ENCODE measurements at places on chromosomes 3 and 15. TPM values are rescaled to one million over a fixed set of nuclear protein-coding genes. Genes with fewer than 3 reads are reported as not detected.

- DNase-seq = no peak
- no peaks in the 10 kb centered on the region for H3K4me1 ChIP-seq
- no peaks in the 10 kb centered on the region for H3K27me3 ChIP-seq
- H3K27ac ChIP-seq = no peak overlapping the region
- H3K36me3 ChIP-seq = no peaks in the 10 kb centered on the region
- no peak overlapping the region for H3K4me3 ChIP-seq
Measured at GRCh38 chr3:99191186-99191585, 289.7 kb upstream of the DCBLD2 start.

PLSCR4 gene
- not detected for total RNA-seq

DNA sequence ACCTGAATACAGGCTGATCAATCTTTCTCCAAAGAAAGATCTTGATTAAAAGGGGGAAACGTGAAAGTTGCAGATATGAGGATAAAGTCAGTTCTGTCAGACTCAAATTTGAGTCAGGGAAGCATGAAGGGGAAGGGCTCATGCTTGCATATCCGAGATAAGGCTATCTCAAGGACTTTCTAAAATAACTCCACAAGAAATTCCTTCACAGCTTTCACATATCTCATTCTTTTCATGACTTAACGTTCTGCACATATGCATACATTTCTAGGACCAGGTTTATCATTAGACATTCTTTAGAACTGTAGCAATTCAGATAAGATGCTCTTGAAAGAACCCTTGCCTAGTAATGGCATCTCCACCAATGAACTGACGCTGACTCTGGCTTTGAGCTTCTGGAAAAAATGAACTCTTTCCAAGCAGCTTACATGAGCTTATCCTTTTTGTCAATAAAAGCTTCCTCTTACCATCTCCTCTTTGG, 15.9 kb downstream of the SH3GL3 start:
- DNase-seq = no peak
- no peaks in the 10 kb centered on the region for H3K27me3 ChIP-seq
- no peaks in the 10 kb centered on the region for H3K36me3 ChIP-seq
- no peaks in the 10 kb centered on the region for H3K4me1 ChIP-seq

GRCh38 chr15:69340243-69340900, 41.7 kb downstream of the PAQR5 start:
- no peaks in the 10 kb centered on the region for H3K27me3 ChIP-seq
- no peaks in the 10 kb centered on the region for H3K4me1 ChIP-seq
- no peaks in the 10 kb centered on the region for H3K36me3 ChIP-seq
- H3K4me3 ChIP-seq = no peak overlapping the region

GOLGA6D gene
- not detected for total RNA-seq

RRP9 gene
- 35.4 TPM for total RNA-seq

DNA sequence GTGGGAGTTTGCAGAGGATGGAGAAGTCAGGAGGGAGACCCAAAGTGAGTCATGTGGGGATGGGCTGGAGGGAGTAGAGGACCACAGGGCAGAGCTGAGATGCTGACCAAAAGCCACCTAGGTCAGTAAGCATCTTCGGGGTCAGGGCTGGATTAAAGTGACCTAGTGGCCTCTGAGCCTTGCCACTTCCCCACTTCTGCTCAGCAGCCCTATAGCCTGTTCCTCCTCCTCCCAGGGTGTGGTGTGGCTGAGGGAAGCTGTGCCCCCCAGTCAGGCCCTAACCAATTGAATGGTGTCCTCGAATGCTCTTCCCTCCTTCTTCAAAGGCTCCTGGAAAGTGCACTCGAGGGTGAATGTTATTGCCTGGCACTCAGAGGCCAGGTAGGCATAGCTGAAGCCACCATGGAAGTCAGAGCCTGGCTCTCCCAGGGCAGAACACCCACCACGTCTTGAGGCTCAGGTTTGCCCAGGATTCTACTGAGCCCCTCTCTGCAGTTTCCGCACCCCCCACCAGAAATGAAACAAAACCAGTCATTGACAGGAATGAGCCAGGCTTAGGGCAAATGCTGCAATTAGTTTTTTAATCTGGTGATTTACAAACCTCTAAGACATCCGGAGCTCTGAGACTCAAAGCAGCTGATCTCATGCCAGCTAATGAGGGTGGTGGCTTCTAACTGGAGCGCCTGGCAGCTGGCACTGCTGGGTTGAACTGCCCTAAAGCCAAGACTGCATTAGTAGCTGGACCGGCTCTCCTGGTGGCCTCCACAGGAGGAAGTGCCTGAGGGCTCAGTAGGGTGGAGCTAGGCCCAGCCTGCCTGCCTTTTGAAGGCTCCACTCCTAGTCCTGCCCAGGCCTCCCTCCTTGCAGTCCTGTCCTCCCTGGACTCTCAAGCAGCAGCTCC, 26.0 kb upstream of the VIPR1 start:
- no peak overlapping the region for H3K4me3 ChIP-seq
- H3K36me3 ChIP-seq = peaks cover 5% of the 10 kb centered on the region
- no peaks in the 10 kb centered on the region for H3K4me1 ChIP-seq
- H3K27ac ChIP-seq = no peak overlapping the region
- H3K27me3 ChIP-seq = peaks cover 6% of the 10 kb centered on the region

- DNase-seq = no peak
Measured at GRCh38 chr3:168933614-168934013, 729.9 kb downstream of the MECOM start.

NMB gene
- total RNA-seq = 7.8 TPM

Measured in activated CD4-positive, alpha-beta memory T cell treated with anti-CD3 and anti-CD28 coated beads for 36 hours (primary cell).